ENCODE measurements at places on chromosomes 4 and X.
A peak's percentile ranks its signal among the peaks of the same experiment; 100 is the strongest.

DNA sequence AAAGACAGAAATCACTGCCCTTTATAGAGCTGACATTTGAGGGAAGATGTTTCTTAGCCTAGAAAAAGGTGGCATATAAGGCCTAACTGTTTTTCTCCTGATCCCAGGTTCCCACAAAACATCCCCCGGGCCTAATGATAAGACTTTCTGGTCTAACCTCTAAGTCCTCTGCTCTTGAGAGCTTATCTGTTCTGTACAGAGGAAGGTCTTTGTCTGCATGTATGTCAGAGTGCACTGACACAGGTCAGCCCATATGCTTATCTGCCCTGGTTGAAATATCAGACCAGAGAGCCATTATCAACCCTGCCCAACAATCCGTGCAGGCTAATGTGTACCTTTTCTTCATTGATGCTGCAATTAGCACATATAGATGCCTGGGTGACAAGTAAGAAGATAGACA lies 76.2 kb downstream of the ARHGEF9 start:
- no peak for DNase-seq

GRCh38 chr4:53015681-53016080 lies 153.6 kb downstream of the RASL11B start:
- DNase-seq = peak; percentile 5

GRCh38 chr4:7335344-7336066 lies 99.2 kb downstream of the PSAPL1 start:
- DNase-seq = peak; percentile 31

DNA sequence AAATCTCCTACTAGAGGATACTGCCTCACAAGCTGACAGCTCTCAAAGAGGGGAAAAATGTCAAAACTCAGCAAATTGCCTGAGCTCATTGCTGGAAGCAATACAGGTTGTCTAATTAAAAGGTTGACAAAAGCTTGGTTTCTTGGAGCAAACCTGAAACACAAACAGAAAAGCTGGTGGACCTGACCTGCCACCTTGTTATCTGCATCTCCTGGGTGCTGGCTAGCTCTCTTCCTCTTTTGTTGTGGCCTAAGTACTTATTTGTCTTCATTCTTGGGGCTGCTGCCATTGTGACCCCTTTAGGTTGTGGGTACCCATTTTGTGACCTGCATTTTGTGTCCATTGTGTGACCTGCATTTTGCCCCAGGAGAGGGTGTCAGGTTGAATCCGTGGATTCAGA lies 184.5 kb downstream of the KIT start:
- DNase-seq = no peak

- no peak for DNase-seq
Measured at GRCh38 chr4:75555294-75556164, at the start of gene ODAPH. Gene ODAPH (plus strand): TSS chr4:75556066. CDS start chr4:75556083, 17 bp downstream.

GRCh38 chrX:67724359-67725110 lies 180.7 kb downstream of the AR start:
- DNase-seq = no peak

- no peak for DNase-seq
Measured at GRCh38 chrX:144612076-144612475, 635.2 kb upstream of the SPANXN1 start.

- DNase-seq = no peak
Measured at GRCh38 chrX:139889760-139890159, 43.1 kb downstream of the ATP11C start.

DNA sequence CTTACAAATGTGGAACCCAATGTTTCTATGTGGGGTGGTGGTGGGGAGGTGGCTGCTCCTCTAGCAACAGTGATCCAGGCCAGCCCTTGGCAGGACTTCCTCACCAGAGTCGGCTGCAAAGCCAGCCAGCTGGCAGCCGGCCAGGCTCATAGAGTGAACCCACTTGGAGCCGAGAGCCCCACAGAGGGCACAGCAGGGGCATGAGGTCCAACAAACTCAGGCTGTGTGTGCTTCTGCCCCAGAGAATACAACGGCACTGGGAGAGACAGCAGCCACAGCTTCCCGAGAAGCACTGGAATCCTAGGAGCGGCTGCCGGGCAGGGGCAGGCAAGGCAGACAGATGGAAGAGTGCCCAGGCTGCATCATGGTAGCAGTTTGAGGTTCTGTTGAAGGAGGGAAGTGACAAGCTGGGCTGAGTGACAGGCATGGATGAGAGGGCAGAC lies 23.5 kb upstream of the SOWAHD start:
- DNase-seq = peak; percentile 13

- DNase-seq = no peak
Measured at GRCh38 chr4:26009502-26009901, 95.5 kb downstream of the SMIM20 start.

DNA sequence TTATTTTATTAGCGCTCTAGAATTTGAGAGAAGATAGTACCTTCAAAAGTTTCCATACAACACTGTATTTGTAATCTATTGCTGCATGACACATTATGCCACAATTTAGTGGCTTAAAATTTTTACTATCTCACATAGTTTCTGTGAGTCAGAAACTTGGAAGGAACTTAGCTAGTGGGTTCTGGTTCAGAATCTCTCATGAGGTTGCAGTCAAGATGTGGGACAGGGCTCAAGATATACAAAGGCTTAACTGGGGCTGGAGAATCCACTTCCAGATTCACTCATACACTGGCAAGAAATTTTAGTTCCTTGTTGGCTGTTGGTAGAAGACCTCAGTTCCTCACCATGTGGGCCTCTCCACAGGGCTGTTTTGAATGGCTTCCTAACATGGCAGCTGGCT lies 11.5 kb upstream of the C4orf54 start:
- no peak for DNase-seq

GRCh38 chr4:137559801-137560200 lies 27.5 kb upstream of the PCDH18 start:
- DNase-seq = no peak

- DNase-seq = no peak
Measured at GRCh38 chrX:105527759-105528158, 294.6 kb upstream of the NRK start.

- no peak for DNase-seq
Measured at GRCh38 chr4:168863719-168864647, 146.1 kb downstream of the CBR4 start.

GRCh38 chrX:69280933-69281332 lies 115.7 kb upstream of the PJA1 start:
- DNase-seq = no peak

GRCh38 chr4:78864405-78865024 lies 74.7 kb downstream of the PAQR3 start:
- no peak for DNase-seq

- no peak for DNase-seq
Measured at GRCh38 chr4:144298519-144298918, 158.0 kb upstream of the GYPA start.

DNA sequence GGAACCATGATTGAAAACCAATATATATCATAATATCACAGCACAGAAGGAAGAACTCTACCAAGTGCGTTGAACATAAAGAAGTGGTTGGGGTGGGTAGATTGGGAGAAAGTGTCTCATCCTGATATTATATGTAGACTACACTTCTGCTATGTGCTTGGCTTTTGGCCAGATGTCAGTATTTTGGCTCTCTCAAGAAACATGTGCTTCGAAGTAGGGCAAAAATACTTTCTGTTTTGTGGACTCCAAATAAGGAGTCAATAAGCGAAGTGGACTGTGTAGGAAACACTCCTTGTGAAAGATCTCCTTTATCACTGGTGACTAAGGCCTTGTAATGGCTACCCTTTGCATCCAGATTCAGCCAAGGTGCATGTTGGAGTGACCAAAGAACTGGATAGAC lies 7.8 kb upstream of the HPSE start:
- DNase-seq = no peak

- no peak for DNase-seq
Measured at GRCh38 chr4:92175250-92175649, 128.5 kb upstream of the GRID2 start.

GRCh38 chr4:56856656-56857055 lies 35.2 kb upstream of the SPINK2 start:
- DNase-seq = no peak

- no peak for DNase-seq
Measured at GRCh38 chr4:13112030-13112429, 372.1 kb downstream of the RAB28 start.

- no peak for DNase-seq
Measured at GRCh38 chrX:116284400-116284799, 113.9 kb downstream of the AGTR2 start.

GRCh38 chrX:83892433-83892832 lies 31.5 kb downstream of the CYLC1 start:
- no peak for DNase-seq

DNA sequence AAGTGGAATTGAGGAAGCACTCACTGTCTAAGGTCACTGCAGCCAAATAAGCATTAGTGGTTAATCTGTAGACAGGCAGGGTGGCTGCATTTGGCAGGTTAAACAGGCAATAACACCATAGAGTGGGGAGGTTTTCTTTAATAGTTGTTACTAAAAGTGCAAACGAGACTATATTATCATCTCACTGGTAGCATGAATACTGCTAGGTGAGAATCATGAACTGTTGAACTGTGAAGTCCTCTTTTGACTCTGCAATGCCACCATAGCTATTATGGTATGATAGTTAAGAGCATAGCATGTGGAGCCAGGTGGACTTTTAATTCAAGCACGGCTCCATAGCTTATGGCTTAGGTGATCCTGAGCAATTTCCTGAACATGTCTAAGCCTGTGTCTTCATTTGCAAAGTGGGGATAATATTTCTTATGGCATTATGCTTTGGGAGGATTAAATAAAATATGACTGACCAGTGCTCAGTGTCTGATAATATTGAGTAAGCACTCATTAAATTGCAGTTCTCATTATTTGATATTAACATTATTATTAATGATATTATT lies 235.6 kb upstream of the HHIP start:
- DNase-seq = no peak

DNA sequence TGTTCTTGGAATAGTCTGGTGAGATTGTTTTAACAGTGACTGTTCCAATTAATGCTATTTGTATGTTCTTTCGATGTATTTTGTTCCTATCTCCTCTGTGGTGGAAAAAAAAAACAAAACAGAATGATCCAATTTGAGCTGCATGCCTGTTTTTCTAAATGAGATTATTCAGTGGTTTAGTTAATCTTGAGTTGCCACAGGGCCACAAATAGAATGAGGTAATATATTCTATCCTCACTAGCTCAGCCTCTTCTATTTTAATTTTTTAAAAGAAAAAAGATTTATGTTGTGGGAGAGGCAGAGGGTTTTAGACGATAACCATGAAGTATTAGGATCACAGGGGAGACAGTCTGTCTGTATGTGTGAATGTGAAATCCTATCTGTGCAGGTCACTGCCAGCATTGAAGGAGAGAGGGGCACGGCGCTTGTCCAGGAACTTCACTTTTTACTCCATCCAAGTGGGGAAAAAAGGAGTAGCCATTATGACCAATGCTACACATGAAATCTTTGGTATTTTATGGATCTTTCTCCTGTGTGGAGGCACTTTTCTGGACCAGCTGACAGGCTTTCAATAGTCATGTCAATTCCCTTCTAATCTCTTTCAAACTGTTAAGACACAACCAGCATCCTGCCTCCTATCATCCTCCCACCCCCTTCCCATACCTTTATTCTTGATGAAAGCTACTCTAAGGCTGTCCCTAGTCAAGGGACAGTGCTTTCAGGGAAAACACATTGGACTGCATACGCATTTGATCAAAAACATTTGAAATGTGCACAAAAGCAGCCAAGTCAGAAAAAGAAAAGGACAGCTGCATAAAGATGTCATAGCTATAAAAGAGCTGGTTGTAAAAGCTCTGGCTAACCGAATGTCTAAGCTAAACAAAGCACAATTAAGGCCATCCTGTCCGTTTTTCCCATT lies 1063.8 kb upstream of the INTU start:
- DNase-seq = no peak

DNA sequence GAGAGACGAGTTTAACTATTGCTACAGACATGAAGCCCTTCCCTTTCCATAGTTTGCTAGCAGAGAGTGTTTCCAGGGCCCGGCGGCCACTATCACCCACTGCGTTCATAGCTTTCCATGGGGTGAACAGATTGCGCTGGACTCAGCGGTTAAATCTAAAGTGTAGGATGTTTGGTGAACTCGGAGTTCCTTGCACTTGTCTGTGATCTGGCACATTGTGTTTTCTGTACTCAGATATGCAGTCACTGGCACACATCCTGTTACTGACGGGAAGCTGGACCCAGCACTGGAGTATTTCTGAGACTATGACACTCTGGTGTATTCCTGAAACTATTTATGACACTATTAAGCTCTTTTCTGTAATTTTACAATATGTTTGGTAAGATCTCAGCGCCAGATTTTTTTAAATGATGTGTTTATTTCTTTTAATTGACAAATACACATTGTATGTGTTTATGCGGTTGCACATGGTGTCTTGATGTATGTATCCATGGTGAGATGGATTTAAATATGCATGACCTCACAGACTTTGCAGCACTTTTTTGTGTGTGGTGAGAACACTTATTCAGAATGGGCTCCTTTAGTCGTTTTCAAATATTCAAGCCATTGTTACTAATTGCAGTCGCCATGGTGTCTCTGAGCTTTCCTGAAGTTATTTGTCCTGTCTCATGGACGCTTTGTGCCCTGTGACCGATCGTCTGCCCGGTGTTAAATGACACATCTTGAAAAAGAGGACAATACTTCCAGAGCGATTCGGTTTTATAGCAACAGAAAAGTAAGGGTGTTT lies 14.1 kb downstream of the CD99 start:
- no peak for DNase-seq

DNA sequence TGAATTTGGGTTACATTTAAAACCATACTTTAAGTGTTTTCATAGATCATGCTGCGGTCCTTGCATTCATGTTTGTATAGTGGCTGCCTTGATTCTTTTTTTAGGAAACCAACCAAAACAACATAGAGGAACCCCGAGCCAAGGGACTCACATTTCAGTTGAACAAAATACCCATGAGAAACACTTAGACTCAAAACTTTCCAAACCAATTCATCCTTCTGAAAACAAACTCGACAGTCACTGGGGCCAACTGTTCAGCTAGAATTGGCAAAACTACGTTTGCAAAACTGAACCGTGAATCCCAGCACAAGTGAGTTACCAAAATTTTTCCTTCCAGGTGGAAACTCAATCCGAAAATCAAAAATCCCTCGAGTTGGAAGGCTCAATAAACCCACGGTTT lies 1.4 kb downstream of the ADGRA3 start:
- DNase-seq = no peak

GRCh38 chr4:177464026-177464425 lies 21.8 kb upstream of the AGA start:
- DNase-seq = no peak

GRCh38 chrX:101749436-101749835 lies 89.8 kb upstream of the ARMCX2 start:
- DNase-seq = no peak

GRCh38 chr4:165972747-165973146 lies 99.7 kb downstream of the TLL1 start:
- no peak for DNase-seq

DNA sequence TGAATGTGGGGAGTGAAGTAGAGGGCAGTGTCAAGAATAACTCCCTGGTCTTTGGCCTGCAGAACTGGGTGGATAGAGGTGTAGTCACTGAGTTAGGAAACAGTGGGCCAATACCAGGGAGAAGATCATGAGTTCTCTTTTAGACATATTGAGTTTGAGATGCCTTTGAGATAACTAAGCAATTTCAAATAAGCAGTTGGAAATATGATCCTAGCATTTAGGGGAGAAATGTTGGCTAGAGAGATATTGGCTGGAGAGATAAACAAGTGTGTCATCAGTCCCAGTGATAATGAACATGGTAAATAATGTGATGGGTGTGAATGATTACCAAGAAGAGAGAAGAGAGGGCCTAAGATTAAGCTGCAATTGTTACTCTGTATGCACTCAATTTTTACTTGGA lies 95.3 kb upstream of the HPRT1 start:
- DNase-seq = no peak

Measured in anterior cingulate cortex (tissue), 58 donors.